Esophagus mucosa (tissue), 1 donor: ENCODE measurements at places on chromosomes 6 and 20. TPM values are rescaled to one million over a fixed set of nuclear protein-coding genes. Genes with fewer than 3 reads are reported as not detected.

The ENPP5 gene
- total RNA-seq, result 0.44 TPM

The LAMA5 gene
- total RNA-seq, result 83.4 TPM

The EFCAB8 gene
- total RNA-seq, result 0.48 TPM

DNA sequence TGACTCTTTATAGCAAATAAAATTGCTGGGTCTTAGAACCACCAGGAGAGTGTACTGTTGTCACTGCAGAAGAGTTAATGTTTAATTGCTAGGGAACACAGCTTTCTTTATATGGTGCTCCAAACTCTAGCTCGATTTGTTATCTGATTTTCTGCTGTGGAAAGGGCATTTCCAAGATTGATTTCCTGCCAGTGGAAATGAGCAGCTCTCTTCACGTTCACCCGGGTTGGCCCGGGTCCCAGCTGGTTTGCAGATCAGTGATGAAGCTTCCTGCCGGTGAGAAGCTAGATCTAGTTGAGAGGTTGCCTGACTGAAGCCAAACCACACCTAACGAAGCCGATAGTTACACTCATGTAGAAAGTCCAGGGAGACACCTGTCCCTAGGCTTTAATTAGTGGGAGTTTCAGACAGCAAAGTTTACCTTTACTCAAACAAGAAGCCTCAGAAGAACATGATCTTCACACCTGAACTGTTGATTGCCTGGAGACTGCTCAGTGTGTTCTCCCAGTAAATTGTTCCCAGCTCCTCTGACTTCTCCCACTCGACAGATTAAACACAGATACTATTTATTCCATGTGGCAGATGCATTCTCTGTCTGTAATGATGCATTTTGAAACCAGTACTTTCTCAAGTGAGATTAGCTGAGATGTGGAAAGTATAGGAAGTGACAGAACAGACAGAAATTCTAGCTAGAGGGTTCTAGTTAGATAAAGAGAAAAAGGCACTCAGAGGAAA is 27.8 kb downstream of the PAQR8 start:
- ATAC-seq, result peak; percentile 54

DNA sequence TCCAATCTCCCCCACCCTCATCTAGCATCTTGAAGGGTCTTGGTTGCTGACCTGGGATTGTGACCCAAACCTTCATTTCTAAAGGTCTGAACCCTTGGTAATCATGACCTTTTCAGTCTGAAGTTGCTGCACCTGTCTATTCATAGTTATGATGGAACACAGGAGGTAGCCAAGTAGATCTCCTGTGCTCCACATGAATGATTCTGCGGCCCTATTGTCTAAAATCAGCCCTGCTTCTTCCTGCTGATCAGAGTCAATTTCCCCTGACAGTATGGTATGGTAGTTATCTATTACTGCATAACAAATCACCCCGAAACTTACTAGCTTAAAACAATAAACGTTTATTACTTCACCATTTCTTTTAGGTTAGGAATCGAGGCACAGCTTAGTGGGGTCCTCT is 9.0 kb downstream of the OR2B6 start:
- no peak for ATAC-seq

GRCh38 chr6:98927534-98927933 is 20.2 kb downstream of the FBXL4 start:
- ATAC-seq, result no peak

DNA sequence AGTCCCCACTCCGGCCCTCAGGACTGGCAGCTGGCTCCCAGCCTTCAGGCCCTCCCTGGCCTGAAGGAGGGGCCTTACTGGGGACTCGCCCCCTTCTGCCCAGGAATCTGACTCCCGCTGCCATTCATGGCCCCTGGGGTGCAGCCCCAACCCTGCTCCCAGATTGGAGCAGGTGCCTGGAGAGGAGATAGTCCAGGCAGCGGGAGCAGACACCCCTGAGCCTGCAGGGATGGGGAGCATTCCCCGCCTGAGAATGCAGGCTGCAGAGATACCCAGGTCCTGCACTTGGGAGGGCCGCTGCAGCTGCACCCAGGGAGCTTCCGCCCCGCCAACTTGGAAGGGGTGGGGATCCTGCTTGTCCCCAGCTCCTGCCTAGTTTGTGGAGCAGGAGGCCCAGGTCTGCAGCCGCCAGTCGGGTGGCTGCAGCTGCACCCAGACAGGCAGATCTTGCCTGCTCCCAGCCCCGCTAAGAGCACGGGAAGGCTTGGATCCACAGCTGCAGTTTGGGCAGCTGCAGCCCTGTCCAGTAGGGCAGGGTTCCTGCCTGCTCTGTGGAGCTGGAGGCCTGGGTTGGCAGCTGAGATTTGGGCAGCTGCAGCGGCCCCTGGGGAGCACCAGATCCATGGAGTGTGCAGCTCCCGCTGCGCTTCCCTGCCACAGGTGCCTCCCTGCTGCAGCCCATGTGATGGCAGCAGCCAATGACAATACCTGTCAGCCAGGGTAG is 5.2 kb downstream of the GTSF1L start:
- ATAC-seq, result peak; percentile 59

- no peak for ATAC-seq
Observed at GRCh38 chr20:5315807-5316187, 957 bp downstream of the PROKR2 start.
